Vagina (tissue), 2 donors: ENCODE measurements at places on chromosomes 3 and 15. TPM values are rescaled to one million over a fixed set of nuclear protein-coding genes. Genes with fewer than 3 reads are reported as not detected.

Gene MESP2
- total RNA-seq, result not detected

Gene IGSF10
- 0.49 TPM for total RNA-seq

Gene CAND2
- 12.5 TPM for total RNA-seq

Gene CAMP
- not detected for total RNA-seq

Gene SCAMP5
- 6.6 TPM for total RNA-seq
